Stimulated activated CD8-positive, alpha-beta memory T cell treated with anti-CD3 and anti-CD28 coated beads, Interleukin-4, amount 100 ng/mL, for 4 hours (primary cell): ENCODE measurements at places on chromosomes 16 and 17.

- DNase-seq: no peak
These were observed 10.3 kb downstream of the CUEDC1 start for GRCh38 chr17:57944908-57945307.

DNA sequence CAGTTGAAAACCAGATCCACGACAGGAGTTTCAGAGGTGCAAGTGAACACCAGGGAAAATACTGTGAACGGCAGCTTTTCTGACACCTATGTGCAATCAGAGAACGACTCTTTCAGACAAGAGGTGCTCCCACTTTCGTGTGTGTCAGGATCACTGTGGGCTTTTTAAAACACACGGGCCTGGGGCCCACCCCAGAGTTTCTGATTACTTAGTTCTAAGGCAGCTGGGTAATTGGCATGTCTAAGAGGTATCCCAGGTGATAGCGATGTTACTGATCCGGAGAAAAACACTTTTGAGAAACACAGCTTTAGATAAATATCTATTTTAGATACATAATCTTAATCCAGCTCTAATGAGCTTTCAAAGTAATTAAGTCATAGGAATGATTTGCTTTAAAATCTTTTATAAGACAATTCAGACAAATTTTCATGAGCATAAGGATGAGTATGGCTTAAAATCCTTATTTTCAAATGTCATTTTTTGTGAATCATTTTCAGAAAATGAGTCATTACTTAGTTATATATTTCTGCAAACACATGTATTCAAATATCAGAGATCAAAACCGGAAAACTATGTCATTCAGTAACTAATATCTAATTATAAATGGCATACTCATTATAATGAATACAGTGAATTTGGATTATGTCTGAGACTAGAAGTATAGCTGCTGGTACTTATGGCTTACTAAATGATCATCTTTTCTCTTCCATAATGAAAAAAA, 217.9 kb upstream of the PSMD7 start:
- DNase-seq: no peak

GRCh38 chr17:10295728-10296343, 77.0 kb downstream of the MYH13 start:
- DNase-seq: no peak

DNA sequence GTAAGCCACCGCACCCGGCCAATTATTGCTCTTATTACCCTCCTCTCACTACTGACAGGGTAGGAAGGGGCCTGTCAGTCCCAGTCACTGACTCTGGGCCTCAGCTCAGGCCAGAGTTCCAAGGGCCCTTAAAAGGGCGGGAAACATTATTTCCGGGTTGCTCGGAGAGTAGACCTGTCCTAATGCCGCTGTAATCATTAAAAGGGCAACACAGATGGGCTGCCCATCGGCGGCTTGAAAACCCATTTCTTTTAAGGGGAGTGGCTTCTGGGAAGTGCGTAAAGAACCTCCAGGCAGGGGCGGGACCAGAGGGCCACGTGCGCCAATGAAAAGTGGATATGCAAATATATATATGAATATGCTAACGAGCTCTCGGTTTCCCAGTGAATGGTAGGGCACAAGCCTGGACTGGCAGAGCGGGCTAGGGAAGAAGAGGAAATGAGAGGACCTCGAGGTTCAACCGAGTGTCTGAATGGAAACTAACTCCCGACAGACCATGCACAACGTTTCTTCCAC, 26.6 kb downstream of the PIPOX start:
- DNase-seq: no peak
